Dermis lymphatic vessel endothelial cell (primary cell): ENCODE measurements at places on chromosomes 11 and 22. TPM values are rescaled to one million over a fixed set of nuclear protein-coding genes. Genes with fewer than 3 reads are reported as not detected.

Gene CYB561A3
- 36.1 and 49.1 TPM in 2 replicates for total RNA-seq

Gene DPP3
- 36.2 and 42.4 TPM in 2 replicates for total RNA-seq

Gene ZW10
- total RNA-seq: 12.8 and 19.3 TPM in 2 replicates

Gene CSF2RB
- 1.5 and 3.4 TPM in 2 replicates for total RNA-seq

Gene RAC2
- 2.9 and 4.6 TPM in 2 replicates for total RNA-seq

Gene CCDC87
- total RNA-seq: 0.11 and 0.17 TPM in 2 replicates

Gene APOA5
- total RNA-seq: not detected in 2 replicates

Gene CASP5
- total RNA-seq: not detected in 2 replicates

Gene PITPNM1
- 2.8 and 3.1 TPM in 2 replicates for total RNA-seq

Gene OR52A1
- total RNA-seq: not detected in 2 replicates

Gene GGTLC2
- not detected in 2 replicates for total RNA-seq

Gene IFITM10
- total RNA-seq: 0.52 and 0.98 TPM in 2 replicates

Gene SEC14L3
- not detected in 2 replicates for total RNA-seq

Gene UBQLN3
- 0.09 TPM in 1 of 2 replicates, not detected in the other for total RNA-seq

Gene SYCE3
- total RNA-seq: not detected in 2 replicates

Gene SYT13
- 0.11 TPM in 1 of 2 replicates, not detected in the other for total RNA-seq

Gene OR4D5
- total RNA-seq: not detected in 2 replicates

Gene PANX3
- not detected in 2 replicates for total RNA-seq

Gene GLYAT
- not detected in 2 replicates for total RNA-seq

Gene RAB38
- total RNA-seq: 0.65 and 1.3 TPM in 2 replicates

Gene USP28
- total RNA-seq: 23.3 and 32.7 TPM in 2 replicates

Gene DRD4
- not detected in 2 replicates for total RNA-seq

Gene KIF18A
- total RNA-seq: 2.0 and 2.2 TPM in 2 replicates

Gene TPBGL
- total RNA-seq: not detected in 2 replicates

Gene MAP6
- total RNA-seq: 0.11 and 0.77 TPM in 2 replicates

Gene HBG2
- total RNA-seq: not detected in 2 replicates

Gene OR5M10
- total RNA-seq: not detected in 2 replicates

Gene PLEKHB1
- 0.22 and 0.52 TPM in 2 replicates for total RNA-seq

Gene MRPL17
- total RNA-seq: 38.6 and 42.4 TPM in 2 replicates

Gene RTN4RL2
- 0.11 TPM in 1 of 2 replicates, not detected in the other for total RNA-seq

Gene USP2
- under 0.01 and 0.26 TPM in 2 replicates for total RNA-seq

Gene SNX32
- 0.22 and 0.52 TPM in 2 replicates for total RNA-seq

Gene CRYBA4
- total RNA-seq: 0.22 TPM in 1 of 2 replicates, not detected in the other

Gene SYVN1
- total RNA-seq: 7.9 and 12.3 TPM in 2 replicates

Gene AP1B1
- total RNA-seq: 147 and 189 TPM in 2 replicates

Gene GLYATL1
- total RNA-seq: not detected in 2 replicates
